ENCODE measurements at places on chromosomes 4 and X.

DNA sequence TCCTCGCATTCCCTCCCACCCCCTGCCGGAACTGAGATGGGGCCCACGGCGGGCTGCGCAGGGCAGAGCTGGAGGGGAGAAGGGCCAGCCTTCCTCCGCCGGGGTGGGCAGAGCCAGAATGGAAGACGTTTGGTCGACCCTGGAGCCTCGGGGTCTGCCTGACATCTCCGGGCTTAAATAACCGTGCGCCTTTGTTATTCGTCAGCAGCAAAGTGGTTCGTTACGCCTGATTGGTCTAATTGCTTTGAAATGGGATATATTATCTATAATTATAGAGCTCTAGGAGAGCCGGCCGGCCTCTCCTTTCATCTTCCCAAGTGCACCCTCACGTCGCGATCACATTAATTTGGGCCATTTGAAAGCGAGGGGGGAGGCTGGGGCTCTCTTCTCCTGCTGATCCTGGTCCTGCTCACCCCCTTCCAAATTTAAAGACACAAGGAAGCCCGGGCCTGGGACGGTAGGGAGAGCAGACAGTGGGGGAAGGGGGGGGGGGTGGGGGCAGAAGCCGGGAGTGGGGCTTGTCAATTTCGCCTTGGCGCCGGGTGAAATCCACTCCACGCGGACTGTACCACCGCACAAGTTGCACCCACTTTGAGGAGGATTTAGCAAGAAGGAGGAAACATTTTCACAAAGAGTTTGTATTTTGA lies 4.7 kb upstream of the MSX1 start:
- DNase-seq = no peak

- no peak for DNase-seq
Measured at GRCh38 chrX:130051176-130051845, 59.0 kb downstream of the ELF4 start.

DNA sequence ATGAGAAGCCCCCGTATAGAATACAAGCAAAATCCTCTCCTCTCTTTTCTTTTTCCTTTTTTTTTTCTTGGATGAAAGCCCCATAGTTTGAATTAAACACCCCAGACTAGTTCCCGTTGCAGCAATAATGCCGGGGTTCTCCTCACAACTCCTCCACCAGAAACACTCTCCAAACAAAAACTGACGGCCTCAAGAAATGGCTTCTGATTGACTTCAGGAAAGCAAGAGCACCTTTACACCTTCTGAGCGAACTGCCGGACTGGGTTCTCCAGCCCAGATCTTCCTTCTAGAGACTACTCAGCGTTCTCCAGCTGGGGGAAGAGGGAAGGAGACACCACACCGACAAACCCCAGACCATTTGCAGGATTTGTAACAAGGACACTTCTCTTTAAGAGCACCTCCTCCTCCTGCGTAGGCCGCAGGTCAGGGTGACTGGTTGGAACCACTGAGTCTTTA lies 4.0 kb downstream of the HAND2 start:
- DNase-seq = no peak

DNA sequence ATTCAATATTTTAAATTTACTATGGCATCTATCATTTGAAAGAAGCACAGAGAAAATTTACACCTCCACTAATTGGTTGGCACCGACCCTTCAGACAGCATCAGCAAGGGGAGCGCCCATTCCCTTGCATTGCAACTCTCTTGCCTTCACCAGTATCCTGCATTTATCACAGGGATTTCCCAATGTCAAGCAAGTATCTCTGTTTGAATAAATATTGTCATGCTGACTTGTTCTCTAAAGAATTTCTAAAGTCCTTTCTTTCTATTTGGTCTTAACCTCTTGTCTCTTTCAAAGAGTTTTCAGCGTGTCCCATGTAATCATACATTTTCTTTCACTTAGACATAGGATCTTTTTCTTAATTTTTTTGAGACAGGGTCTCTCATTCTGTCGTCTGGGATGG lies 10.4 kb downstream of the DCTD start:
- DNase-seq = no peak

DNA sequence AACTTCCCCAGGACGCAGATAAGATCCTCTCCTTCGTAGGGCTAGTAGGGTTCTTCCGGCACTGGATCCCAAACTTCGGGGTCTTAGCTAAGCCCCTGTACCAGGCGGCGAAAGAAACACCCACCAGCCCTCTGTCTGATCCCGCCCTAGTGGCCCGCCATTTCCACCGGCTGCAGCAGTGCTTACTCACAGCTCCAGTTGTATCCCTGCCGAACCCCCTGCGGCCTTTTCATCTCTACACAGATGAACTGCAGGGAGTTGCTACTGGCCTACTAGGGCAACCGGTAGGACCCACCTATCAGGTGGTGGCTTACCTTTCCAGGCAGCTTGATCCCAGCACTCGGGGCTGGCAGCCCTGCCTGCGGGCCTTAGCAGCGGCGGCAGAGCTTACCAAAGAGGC lies 961.2 kb downstream of the RPA4 start:
- DNase-seq = no peak

Data from DMS 273 treated with DMSO at 0.1 percent for 48 hours (cell line).